Activated CD4-positive, alpha-beta T cell treated with anti-CD3 and anti-CD28 coated beads, Interleukin-2, amount 10 ng/mL, durations not matched to agents 7 days and 5 days (primary cell): ENCODE measurements at places on chromosomes 1 and 21. TPM values are rescaled to one million over a fixed set of nuclear protein-coding genes. Genes with fewer than 3 reads are reported as not detected.

AJAP1 gene
- total RNA-seq: not detected

PCBP3 gene
- 4.8 TPM for total RNA-seq

SLC25A44 gene
- total RNA-seq: 28.0 TPM

RNF2 gene
- 20.2 TPM for total RNA-seq

COL8A2 gene
- not detected for total RNA-seq

LORICRIN gene
- total RNA-seq: not detected

MAP3K21 gene
- total RNA-seq: 0.87 TPM

OR2T33 gene
- not detected for total RNA-seq

LRRC47 gene
- total RNA-seq: 42.7 TPM

TAL1 gene
- not detected for total RNA-seq

FAM72C gene
- total RNA-seq: 11.1 TPM

LCE1A gene
- total RNA-seq: not detected

C8A gene
- total RNA-seq: not detected

C1orf226 gene
- not detected for total RNA-seq

TMEM125 gene
- not detected for total RNA-seq

HAX1 gene
- total RNA-seq: 126 TPM

VTCN1 gene
- total RNA-seq: not detected

BSND gene
- 0.05 TPM for total RNA-seq

LCE1E gene
- not detected for total RNA-seq

MYCL gene
- not detected for total RNA-seq

AVPR1B gene
- not detected for total RNA-seq

KLHL12 gene
- total RNA-seq: 31.4 TPM

EXO1 gene
- 44.4 TPM for total RNA-seq

NCF2 gene
- total RNA-seq: 15.3 TPM

TTC39A gene
- total RNA-seq: not detected
